ENCODE measurements at places on chromosomes 5 and 9.

GRCh38 chr9:3200331-3200774 is 325.4 kb downstream of the RFX3 start:
- DNase-seq = no peak

GRCh38 chr5:68407311-68408239 is 192.0 kb downstream of the PIK3R1 start:
- no peak for DNase-seq

GRCh38 chr5:110413856-110414255 is 312.6 kb downstream of the TMEM232 start:
- no peak for DNase-seq

GRCh38 chr9:86353655-86354010 is 577 bp downstream of the TUT7 start:
- DNase-seq = peak; percentile 27

GRCh38 chr5:142998316-142999020 is 228.3 kb downstream of the ARHGAP26 start:
- no peak for DNase-seq

DNA sequence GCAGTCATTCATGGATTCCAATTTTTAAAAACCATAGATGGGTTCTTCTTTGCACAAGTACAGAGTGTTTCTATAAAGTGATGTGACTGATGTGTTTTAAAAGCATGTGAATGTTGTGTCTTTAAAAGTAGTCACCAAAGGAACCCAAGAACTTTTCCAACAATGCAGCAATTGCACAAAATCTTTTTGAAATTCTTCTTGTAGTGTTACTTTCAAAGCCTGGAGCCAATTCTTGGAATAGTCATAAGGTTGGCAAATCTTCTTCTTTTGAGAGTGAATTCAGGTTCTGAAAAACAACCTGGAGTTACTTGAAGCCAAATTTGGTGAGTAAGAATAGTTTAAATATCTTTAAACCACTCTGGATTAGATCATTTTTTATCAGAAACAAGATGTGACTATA is 10.5 kb downstream of the GRAMD2B start:
- DNase-seq = no peak

- no peak for DNase-seq
Observed at GRCh38 chr9:128153060-128153946, 4.0 kb downstream of the LCN2 start.

GRCh38 chr5:112709416-112709815 is 28.3 kb upstream of the APC start:
- DNase-seq = no peak

DNA sequence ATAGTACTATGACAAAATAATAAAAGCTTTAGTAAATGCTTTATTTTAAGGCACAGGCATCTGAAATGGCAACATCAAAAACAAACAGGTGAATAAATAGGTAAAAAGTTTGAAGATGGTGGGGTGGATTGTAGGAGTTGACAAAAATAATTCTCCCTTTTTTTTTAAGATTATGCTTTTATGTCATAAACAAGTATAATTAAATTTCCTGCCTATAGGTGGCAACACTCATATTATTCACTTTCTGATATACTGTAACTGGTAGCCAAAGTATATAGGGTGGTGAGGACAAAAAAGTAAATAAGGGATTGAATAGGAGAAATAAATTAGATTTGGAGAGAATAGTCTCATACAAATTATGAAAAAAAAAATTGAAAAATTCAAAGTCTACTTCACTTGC is 120.0 kb upstream of the ACOT12 start:
- no peak for DNase-seq

DNA sequence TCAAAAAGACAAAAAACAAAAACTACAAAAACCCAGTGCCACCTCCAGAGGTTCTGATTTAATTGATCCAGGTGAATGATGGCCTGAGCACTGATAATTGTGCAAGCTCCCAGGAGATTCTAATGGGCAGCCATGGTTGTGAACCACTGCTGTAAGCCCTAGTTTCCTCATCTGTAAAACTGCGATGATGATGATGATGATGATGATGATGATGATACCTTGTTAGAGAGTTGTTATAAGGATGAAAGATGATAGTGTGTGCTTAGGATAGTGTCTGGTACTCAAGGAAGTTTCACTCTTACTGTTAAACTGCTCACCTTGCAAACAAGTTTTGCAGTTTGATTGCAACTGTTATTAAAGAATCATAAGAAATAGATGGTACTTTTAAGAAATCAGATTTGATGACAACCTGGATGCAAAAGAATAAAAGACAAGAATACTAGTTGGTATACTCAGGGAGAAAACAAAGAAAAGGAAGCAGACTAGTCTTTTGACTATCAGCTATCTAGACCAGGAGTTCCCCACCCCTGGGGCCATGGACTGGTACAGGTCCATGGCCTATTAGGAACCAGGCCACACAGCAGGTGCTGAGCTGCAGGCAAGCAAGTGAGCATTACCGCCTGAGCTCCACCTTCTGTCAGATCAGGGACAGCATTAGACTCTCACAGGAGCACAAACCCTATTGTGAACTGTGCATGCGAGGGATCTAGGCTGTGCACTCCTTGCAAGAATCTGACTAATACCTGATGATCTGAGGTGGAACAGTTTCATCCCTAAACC is 98.0 kb downstream of the OR2K2 start:
- DNase-seq = no peak

DNA sequence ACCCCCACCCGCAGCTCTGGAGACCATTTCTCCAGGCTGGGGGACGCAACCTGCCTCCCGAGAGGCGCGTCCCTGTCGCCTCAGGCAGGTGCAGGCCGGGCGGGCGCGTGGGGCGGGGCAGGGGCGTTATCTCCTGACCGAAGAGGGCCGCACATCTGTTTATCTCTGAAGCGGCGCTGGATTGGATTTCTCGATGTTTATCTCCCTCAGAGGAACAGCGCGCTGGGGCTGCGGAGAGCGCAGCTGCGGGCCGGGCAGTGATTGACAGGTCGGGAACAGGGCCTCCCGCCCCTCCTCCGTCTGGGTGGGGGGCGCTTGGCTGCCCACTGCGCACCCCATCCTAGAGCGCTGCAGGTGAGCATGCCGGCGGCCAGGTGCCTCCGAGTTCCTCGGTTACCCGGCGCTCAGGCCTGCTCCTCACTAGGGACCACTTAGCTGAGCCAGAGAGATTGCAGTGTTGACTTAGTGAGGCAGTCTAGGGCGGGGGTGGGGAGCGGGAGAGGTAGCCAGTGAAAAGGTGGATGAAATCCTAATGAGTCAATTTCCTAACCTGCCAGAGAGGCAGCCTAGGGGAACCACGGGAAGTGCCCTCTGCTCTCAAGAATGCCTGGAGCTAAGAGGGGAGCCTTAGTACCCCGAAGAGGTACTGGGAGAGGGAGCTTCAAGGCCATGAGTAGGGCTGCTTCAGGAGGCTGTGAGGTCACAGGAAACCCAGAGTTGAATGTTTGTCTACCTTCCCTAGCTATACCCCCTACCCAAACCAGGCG is 39.6 kb upstream of the TIFAB start:
- no peak for DNase-seq

- DNase-seq = no peak
Observed at GRCh38 chr9:126334721-126335621, 8.3 kb downstream of the MVB12B start.

GRCh38 chr5:36145311-36145710 is 6.4 kb downstream of the LMBRD2 start:
- DNase-seq = no peak
